HFFc6 (cell line): ENCODE measurements at places on chromosomes 13 and 19.

DNA sequence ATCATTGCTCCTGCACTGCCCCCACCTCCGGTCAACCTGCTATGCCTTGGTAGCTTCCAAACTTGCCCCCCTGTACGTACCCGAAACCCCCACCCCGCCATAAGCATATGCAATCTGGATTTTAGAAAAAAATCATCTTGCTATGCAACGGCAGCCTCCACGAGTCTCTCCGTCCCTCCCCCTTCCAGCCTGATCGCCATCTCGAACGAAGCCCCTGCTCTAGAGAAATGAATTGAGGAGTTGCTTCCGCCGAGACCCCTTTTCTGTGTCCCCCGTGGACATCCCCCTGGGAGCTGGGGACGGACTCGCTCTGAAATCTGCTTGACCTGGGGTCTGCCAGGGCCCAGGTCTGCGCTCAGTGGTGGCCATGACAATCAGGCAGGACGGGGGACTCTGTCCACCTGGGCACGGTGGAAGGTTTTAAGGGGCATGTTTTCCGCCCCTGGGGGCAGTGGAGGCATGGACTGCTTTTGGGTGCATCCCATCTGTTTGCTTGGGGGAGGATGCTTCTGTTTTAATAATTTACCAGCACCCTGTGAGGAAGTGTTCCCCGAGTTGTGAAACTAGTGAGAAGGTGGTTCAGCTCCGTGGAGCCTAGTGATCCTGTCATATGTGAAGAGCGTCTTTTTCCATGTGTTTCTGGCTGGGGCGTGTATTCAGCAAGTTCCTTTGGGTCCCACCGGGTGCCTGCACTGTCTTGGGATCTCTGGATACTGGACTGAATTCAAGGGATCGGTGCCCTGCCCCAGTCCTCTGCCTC is 1.0 kb downstream of the KDM4B start:
- DNase-seq = no peak

- DNase-seq = peak; percentile 9
Measured at GRCh38 chr19:55809381-55810058, 22.3 kb downstream of the NLRP11 start.

- no peak for DNase-seq
Measured at GRCh38 chr19:17576758-17577456, 21.5 kb downstream of the COLGALT1 start.

- DNase-seq = no peak
Measured at GRCh38 chr19:49422407-49423070, 702 bp downstream of the PTH2 start.

GRCh38 chr13:21688056-21688455 is 17.2 kb downstream of the FGF9 start:
- no peak for DNase-seq

GRCh38 chr13:35566340-35566739 is 89.9 kb upstream of the MAB21L1 start:
- no peak for DNase-seq

GRCh38 chr19:35086455-35086854 is 29.2 kb upstream of the FXYD3 start:
- DNase-seq = no peak

DNA sequence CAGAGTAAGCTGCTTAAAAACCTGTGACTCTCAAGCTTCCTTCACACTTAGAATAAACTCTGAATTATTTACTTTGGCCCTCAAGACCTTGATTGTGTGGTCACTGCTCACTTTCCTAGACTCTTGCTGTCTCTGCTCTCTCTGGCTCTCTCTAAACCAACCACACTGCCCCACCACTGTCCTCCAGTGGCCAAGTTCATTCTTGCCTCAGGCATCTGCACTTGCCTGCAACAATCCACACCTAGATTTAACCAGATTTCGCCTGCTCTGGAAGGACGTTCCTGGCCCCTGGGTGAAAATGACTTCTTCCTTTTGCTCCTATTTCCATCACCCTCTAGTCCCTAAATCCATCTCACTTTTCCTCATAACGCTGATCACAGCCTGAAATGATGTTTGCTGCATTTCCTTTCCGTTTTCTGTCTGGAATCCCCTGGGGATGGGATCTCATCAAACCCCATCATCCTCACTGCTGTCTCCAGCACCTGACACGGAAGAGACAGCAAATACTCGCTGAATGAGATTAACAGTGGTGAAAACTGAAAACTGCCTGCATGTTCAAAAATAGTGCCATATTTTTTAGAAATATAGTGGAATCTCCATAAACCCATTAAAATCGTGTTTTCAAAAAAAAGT is 232.6 kb downstream of the UQCRFS1 start:
- peak; percentile 71 for DNase-seq

GRCh38 chr19:46678110-46678732 is 17.2 kb upstream of the DACT3 start:
- DNase-seq = no peak

DNA sequence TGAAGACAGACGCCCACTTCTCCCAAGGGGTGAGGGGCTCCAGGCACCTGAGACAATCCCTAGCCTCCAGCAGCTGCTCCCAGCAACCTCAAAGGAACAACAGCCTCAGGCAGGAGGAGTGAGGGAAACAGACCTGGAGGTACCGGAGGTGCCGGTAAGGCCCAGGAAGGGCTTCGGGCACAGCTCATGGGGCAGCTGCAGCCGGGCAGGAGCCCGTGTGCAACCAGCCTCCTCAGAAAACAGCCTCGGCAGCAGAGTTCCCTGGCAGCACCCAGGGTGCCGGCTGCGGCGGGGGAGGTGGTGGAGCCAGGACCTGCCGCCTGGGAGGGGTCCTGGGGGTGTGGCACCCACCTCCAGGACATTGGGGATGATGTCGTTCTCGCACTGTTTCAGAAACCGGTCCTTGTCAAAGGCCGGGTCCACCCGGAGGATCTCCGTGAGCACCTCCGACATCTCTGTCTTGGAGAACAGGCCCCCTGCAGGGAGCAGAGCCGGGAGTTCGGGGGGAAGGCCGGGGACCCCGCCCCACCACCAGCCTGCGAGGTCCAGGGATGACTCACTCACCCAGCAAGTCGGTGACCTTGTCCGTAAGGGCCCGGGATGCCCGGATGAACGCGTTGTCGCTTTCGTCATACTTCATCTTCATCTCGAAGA is 6.5 kb upstream of the CTXN1 start:
- no peak for DNase-seq

DNA sequence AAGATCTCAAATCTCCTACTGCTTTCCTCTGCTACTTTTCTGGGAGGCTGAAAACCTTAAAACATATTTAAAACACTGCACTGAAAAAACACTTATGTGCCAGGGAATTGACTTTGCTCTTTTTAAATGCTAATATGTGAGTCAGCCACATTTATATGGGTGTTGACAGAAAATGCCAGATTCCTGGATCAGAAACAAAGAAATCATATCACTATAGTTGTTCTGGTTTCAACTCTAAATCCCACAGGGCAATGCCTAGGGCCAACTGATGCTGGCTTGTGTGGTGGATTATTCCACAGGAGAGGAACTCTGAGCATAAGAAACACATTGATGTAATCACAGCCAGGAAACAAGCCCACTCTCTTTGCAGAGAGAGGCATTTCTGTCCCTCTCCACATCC is 1439.0 kb upstream of the SPRY2 start:
- DNase-seq = no peak

DNA sequence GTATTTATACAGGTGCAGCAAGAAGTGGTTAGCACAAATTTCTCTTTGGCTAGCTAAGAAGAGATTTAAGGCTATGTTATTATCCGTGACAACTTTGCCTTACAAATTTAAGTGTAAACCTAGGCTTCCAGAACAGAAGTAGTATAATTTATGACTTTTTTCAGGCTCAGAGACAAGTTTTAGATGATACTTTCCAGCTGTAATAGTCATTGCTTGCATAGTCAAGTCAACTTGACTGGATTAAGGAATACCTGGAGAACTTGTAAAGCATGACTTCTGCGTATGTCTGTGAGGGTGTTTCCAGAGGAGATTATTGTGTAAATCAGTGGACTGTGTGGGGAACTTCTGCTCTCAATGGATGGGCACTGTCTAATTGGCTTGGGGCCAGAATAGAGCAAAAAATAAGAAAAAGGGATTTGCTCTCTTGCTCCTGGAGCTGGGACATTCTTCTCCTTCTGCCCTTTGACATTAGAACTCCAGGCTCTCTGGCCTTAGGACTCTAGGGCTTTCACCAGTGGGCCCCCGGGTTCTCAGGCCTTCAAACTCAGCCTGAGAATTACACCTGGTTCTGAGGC is 33.0 kb downstream of the CYSLTR2 start:
- no peak for DNase-seq

- no peak for DNase-seq
Measured at GRCh38 chr13:77918391-77919245, at the start of gene EDNRB. TSS of gene EDNRB (minus strand) at chr13:77918831. CDS start at chr13:77918573, 258 bp downstream.

DNA sequence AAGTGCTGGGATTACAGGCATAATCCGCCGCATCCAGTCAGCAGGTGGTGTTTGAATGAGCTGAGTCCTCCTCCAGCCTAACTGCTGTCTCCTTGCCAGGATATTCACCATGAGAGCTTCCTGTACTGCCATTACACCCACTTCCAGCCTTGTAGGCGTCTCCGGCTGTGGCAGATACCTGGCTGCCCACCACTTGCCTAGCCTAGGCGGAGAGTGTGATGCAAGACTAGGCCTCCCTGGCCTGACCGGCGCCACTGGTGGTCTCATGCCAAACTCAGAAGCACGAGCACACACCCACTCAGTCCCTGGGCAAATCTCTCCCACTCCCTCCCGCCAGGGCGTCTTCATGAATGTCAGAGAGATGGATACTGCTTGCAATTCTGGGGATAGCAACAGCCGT is 16.6 kb downstream of the IL12RB1 start:
- no peak for DNase-seq

GRCh38 chr19:8705742-8706141 is 7.1 kb upstream of the ACTL9 start:
- DNase-seq = no peak

GRCh38 chr19:8212212-8212611 is 3.0 kb downstream of the CERS4 start:
- no peak for DNase-seq

DNA sequence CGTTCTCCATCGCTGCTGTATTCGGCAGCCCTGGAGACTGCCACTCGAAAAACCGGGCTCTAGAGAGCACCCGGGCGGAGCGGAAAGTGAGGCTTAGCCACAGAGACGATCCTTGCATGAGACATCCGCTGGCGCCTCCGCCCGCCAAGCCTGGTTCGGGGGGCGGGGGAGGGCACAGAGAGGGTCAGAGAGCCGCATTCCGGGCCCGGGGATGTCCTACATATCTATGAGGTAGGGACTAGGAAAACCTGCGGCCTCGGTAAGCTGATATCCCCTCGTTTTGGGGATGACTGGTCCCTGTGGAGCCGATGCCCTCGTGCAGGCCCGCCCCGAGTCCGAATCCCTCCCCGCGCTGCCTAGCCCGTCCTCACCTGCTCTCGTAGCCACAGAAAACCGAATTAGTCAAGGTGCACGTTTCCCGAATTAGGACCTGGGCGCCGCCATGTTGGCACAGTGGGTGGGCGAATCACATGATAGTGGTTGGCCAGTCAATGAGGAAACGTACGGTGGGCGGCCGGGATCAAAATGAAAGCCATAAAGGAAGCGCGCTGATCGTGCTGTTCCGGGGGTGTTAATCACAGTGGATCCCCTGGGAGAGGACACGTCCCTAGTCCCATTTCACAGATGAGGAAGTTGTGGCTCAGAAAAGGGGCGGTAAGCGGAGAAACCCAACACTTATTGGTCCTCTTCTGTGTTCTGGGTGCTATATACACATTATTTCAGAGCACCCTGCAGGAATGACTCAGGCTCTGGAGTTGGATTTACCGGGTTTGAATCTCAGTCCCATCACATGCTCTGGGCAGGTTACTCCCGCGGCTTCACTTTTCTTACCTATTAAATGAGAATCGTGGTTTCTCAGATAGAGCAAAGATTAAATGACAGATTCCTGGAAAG is at the start of gene TRMT1:
TSS of gene TRMT1 (minus strand) at position 459 of the 894 bp plus-strand sequence. CDS start at position 118, 341 bp downstream.
- DNase-seq = peak; percentile 93
